ENCODE measurements at places on chromosomes 3 and 15. TPM values are rescaled to one million over a fixed set of nuclear protein-coding genes. Genes with fewer than 3 reads are reported as not detected.

Gene SH3GL3
- total RNA-seq = not detected

Gene STAC
- total RNA-seq = not detected

Gene STXBP5L
- not detected for total RNA-seq

Gene SSUH2
- total RNA-seq = 7.6 TPM

Gene UBE2E2
- total RNA-seq = 83.8 TPM

DNA sequence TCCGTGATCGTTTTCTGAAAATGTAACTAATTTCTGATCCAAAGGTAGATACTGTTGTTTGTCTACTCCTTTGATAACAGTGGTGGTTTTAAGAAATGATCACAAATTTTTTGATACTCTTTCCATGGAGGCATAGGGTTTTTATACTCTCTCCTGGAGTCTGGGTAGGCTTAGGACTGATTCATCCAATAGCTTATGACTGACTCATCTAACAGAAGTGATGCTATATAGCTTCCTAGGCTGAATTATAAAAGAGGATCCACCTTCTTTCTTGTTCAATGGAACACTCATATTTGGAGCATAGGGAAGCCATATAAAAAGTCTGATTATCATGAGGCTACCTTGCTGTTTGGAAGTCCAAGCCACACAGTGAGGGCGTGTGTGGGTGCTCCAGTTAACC, 84.3 kb downstream of the CHST2 start:
- DNase-seq = no peak

DNA sequence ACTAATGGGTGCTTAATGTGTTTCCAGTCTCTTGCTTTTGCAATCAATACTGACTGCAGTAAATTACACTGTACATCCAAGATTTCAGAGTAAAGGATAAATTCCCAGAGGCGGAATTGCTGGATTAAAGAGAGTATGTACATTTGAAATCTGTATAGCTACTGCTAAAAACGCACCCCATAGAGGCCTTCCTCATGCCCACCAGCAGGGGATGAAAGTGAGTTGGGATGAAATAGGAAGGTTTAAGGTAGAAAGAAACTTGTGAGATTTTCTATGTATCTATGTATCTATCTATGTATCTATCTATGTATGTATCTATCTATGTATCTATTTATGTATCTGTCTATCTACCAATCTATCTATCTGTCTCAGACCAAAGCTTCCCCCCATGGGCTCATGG, 28.4 kb downstream of the TMEM44 start:
- DNase-seq = no peak

GRCh38 chr15:66825731-66826130, 123.7 kb downstream of the SMAD6 start:
- DNase-seq = no peak

GRCh38 chr15:60781211-60781713, 302.3 kb upstream of the ICE2 start:
- DNase-seq = no peak

GRCh38 chr15:28989239-28989830, 103.6 kb downstream of the APBA2 start:
- DNase-seq = no peak

- no peak for DNase-seq
Measured at GRCh38 chr15:91135201-91136130, 35.4 kb downstream of the SV2B start.

- no peak for DNase-seq
Measured at GRCh38 chr3:191283400-191283799, 45.8 kb upstream of the CCDC50 start.

DNA sequence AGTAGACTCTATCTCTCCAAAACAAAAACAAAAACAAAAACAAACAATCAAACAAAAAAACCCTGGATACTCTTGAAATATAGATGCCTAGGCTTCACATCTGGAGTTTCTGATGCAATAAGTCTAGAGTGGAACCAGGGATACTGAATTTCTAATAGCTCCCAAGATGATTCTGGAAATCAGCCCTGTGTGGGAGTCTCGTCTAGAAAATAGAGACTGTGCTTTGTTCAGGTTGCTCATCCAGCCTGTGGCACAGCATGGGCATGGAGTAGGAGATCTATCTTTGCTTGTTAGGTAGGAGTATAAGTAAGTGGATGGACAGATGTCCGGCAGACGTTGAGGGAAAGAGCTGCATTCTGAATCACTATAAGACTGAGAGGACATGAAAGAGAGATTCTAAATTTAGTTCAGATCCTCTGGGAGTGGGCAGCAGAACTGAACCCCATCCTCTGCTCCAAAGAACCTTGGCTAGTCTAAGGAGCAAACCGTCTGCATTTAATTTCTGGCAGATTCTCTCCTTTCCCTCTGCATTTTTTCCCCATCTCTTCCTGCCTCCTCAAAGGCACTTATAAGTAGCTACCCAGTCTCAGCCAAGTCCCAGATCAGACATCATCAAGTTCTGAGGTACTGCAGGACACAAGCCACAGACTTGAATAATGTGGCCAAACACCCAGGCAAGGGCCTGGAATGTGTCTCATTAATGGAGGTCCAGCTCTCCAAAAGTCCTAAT, 92.6 kb upstream of the STRIT1 start:
- no peak for DNase-seq

- DNase-seq = no peak
Measured at GRCh38 chr15:46416544-46416943, 781.7 kb downstream of the SQOR start.

DNA sequence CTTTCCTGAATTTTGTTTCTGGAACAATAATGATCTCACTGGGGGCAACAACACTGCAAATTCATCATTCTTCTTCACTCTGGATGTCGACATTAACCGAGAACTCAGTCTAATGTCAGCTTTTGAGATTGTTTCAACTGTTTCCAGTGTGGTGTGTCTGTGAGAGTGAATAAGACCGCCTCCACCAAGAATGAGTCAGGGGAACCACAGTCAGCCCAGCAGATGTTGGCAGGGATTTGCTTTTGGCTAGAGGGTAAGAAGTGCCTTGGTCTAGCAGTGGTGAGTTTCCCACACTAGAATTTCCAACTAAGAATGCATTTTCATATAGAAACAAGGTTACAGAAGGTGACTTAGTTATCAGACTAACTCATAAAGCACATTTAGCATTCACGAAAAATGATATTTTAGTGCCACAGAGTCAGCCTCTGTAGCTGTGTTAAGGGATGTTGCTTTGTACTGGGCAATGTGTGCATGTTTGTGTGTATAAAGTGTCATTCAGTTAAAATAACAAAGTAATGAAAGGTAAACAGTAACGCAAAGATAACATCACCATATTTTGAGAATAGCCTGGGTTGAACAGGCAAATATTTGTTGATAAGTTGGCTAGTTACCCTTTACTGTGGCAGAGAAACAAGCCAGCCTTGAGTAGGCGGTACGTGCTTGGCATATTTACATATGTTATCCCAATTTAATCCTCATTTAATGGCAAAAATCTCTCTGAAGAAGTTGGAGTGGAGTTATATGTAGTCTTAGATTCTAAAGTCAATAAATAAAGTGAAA, 33.8 kb downstream of the DRD3 start:
- DNase-seq = no peak

DNA sequence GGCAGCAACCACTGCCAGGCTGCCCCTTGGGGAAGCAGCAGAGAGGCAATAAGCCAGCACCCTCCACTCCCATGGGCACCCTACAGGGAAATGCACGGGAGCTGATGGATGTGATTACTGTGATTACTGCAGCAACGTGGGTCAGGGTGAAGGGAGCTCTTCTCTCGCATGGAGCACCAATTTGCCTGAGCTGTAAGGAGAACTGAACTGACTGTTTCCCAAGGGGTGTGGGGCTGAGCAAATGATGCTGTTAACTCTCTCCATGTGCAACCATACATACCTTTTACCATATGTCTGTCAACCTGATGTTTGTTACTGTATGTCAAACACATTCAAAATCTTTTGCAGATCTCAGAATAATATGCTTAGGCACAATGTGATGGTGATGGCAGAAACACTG, 680.6 kb downstream of the SQOR start:
- no peak for DNase-seq

DNA sequence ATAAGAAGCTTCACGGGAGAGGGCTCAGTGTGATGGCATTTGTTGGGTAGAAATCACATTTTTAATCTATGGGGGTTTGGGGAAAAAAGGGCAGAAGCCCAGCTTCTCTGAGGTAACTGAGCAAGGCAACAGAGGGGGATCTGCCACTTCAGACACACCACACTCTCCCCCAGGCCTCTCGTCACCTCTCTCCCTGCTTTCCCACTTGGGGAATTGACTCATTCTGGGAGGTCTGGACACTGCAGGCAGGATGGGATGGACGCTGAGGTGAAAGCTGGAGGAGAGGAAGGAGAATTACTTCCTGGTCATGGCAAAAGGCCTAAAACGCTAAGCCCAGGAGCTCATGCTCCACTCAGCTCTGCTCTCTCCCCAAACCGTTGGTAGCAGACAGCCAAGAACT, 33.2 kb downstream of the MYO5C start:
- no peak for DNase-seq

GRCh38 chr3:48018841-48019240, 2.6 kb upstream of the MAP4 start:
- DNase-seq = peak; percentile 51

- no peak for DNase-seq
Measured at GRCh38 chr15:100988857-100989256, 69.7 kb downstream of the LRRK1 start.

GRCh38 chr15:88238618-88239430, 17.7 kb downstream of the NTRK3 start:
- no peak for DNase-seq

DNA sequence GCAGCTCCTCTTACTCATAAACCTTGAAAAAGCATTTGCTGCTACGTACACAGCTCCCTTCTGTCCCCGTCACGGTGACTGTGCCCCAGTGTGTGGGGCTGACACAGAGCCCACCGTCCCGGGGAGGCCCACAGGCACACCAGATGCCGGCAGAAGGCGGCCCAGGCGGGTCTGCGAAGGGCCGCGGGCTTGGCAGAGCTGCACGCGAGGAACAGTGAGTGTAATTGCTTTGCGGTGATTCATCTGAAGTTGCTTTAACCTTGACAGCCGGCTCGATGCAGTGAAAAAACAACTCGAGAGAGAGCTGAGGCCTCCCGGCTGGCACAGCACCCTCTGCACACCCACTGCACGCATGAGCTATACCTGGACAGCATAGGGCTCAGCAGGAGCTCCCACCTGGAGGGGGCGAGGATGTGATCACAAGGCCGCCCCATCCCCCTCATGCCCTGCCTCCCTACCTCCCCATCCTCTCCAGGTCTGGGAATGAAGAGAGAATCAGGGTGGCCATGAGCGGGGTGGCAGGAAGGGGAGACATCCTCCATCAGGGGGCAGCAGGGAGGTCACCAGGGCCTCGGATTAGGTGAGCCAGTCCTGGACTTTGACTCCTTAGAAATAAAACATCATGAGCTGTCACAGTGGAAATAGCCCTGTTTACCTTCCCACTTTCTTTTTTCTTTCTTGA, 172.7 kb downstream of the MEGF11 start:
- peak; percentile 51 for DNase-seq

DNA sequence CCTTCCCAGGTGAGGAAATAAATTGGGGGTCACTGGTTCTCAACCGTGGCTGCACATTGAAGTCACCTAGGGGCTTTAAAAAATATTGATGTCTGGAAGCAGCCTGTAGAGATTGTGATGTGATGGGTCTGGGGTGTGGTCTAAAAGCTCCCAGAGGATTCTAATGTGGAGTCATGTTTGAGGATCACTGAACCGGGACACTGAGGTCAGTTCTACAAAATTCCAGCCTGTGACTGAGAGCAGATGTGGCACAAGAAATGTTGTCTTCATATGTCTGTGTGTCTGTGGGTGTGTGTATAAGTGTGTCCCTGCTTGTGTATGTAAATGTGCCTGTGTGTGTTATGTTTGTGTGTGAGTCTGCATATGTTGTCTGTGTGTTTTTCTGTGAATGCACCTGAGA, 79.9 kb downstream of the TLE3 start:
- DNase-seq = peak; percentile 16

DNA sequence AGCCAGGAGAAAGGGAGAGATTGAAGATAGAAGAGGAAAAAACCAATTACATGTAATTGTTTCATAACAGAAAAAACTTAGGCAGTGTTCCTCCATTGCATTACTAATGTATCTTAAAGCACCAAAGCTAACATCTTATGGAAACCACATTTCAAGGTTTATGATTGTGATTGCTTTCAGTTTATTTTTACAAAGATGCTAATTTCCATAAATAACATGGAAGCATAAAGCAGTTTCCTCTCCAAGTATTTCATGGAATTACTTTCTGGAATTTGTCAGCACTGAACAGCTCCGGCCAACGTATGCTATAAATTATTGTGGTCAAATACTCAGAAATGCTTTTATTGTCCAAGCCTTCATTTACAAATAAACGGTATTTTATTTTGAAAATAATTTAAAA, 11.6 kb downstream of the ADAMTSL3 start:
- DNase-seq = no peak

Measured in Caco-2 (cell line).